ENCODE measurements at places on chromosomes 13 and 19.

DNA sequence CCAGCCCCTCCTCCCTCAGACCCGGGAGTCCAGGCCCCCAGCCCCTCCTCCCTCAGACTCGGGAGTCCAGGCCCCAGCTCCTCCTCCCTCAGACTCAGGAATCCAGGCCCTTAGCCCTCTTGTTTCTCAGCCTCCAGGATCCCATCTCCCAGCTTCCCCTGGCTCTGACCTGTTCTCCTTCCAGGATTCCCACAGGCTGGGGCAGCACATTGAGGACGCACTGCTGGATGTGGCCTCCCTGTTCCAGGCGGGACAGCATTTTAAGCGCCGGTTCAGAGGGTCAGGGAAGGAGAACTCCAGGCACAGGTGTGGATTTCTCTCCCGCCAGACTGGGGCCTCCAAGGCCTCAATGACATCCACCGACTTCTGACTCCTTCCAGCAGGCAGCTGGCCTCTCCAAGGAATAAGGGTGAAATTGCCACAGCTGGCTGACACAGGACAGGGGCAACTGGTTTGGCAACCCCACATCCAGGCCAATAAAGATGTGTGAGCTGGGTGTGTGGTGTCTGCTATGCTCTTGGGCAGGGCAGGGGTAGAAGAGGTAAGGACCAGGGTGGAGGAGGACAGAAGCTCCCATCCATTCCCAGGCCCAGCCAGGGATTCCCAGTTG is 22.4 kb downstream of the CPT1C start:
- no peak for DNase-seq

DNA sequence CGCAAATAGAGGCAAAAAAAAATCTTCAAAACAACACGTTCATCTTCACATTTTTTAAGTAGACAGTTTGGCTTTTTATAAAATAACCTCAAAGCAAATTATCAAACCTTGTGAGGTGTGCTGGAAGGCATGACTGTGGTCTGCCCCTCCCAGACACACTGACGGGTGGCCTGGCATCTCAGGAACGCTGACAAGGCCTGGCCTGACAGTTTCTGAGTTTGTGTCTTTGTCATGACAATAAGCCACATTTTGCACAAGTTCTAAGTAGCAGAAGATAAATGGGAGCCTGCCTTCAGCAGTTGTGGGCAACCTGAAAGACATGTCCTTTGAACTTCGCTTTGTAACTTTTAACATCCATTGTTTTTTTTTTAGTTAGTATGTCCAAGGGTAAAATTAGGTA is 38.5 kb downstream of the SOX21 start:
- DNase-seq: no peak

- no peak for DNase-seq
Observed at GRCh38 chr13:33550885-33551284, 265.3 kb upstream of the STARD13 start.

GRCh38 chr19:10173527-10173926 is 21.2 kb downstream of the DNMT1 start:
- no peak for DNase-seq

DNA sequence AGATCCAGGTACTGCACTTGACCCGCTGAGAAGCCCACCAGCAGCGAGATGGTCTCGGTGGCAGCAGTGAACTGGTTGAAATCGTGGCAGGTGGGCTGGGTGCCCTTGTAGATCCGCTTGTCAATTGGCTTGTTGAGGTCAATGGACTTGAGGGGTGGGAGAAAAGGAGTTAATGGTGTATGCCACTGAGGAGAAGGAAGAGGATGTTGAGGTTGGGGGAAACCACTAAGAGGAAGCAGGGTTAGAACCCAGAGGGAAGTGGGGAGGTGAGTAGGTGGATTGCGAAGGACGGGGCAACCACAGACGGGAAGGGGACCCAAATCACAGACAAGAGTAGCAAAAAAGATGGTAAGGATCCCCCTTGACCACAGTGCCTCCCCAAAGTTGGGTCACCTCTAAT is 1.7 kb downstream of the DMWD start:
- no peak for DNase-seq

DNA sequence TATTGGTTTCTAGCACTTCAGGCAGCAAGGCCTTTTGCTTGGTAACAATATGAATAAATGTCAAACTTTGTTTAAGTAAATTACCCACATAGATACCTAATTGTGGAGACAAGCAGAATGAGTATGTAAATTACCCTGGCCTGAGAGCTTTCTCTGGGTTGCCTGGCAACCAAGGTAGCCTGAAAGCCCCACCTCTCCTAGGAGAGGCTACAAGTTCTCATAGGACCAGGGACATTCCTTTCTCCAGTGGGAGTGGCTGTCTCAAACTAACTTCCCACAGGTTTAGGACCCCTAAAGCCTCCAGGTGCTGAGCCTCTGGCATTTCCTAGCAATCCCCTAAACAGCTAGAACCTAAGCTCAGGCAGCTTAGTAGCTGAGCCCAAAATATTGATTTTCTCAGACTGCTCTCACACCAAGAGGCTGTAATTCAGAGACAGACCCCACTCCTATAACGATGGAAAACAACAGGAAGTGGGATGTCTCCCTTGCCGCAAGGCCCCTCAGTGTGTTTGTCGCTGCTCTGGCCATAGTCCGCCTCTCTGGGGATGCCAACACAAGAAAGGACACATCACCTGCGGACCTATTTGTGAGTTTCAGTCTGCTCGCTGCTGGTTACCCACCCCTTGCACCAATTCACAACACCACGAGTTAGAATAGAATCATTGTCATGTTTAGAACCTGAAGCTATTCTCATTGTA is 207.3 kb downstream of the DLEU7 start:
- DNase-seq: no peak

DNA sequence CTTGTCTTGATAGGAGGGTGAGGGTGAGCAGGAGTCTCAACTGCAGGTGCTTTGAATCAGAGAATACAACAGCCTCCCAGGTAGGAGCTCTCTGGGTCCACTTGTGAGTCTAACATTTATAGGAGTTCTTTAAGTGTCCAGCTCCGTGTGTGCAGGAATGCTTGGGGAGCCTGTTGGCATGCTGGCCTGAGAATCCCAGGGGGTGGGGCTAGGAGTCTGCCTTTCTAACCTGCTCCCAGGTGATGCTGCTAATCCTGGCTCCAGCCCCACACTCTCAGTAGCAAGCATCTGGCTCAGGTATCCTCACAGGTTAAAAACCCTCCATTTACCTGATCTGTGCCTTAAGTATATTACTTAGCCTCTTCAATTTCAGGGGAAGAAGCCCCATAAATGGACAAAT is 368.9 kb downstream of the RBM26 start:
- DNase-seq: no peak
